ENCODE measurements at places on chromosomes 4 and X. TPM values are rescaled to one million over a fixed set of nuclear protein-coding genes. Genes with fewer than 3 reads are reported as not detected.

The SSX2B gene
- not detected for total RNA-seq

The HERC6 gene
- 17.2 TPM for total RNA-seq

The GUCY1B1 gene
- 4.3 TPM for total RNA-seq

DNA sequence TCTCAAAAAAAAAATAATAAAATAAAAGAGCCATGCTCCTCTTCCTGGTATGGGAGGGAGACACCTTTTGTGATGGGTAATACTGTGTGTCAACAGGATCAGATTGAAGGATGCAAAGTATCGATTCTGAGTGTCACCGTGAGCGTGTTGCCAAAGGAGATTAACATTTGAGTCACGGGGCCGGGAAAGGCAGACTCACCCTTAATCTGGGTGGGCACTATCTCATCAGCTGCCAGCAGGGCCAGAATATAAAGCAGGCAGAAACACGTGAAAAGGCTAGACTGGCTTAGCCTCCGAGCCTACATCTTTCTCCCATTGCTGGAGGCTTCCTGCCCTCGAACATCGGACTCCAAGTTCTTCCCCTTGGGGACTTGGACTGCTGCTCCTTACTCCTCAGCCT lies 95.4 kb downstream of the SHOX start:
- no peak overlapping the region for H3K27ac ChIP-seq
- H3K27me3 ChIP-seq: no peaks in the 10 kb centered on the region
- no peak overlapping the region for H3K4me3 ChIP-seq
- H3K4me1 ChIP-seq: no peaks in the 10 kb centered on the region

DNA sequence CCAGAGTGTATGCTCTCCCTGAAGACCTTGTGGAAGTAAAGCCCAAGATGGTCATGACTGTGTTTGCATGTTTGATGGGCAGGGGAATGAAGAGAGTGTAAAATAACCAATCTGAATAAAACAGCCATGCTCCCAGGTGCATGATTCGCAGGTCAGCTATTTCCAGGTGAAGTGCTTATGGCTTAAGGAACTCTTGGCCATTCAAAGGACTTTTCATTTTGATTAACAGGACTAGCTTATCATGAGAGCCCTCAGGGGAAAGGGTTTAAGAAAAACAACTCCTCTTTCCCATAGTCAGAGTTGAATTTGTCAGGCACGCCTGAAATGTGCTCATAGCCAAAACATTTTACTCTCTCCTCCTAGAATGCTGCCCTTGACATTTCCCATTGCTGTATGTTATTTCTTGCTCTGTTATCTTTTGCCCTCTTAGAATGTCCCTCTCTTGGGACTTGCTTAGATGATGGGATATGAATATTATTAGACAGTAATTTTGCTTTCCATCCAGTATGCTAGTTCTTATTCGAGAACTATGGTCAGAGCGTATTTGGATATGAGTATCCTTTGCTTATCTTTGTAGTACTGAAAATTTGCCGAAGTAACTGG lies 88.6 kb downstream of the PLS3 start:
- H3K36me3 ChIP-seq: no peaks in the 10 kb centered on the region
- no peaks in the 10 kb centered on the region for H3K27me3 ChIP-seq
- DNase-seq: no peak
- H3K4me1 ChIP-seq: no peaks in the 10 kb centered on the region
- no peak overlapping the region for H3K27ac ChIP-seq
- H3K4me3 ChIP-seq: no peak overlapping the region

DNA sequence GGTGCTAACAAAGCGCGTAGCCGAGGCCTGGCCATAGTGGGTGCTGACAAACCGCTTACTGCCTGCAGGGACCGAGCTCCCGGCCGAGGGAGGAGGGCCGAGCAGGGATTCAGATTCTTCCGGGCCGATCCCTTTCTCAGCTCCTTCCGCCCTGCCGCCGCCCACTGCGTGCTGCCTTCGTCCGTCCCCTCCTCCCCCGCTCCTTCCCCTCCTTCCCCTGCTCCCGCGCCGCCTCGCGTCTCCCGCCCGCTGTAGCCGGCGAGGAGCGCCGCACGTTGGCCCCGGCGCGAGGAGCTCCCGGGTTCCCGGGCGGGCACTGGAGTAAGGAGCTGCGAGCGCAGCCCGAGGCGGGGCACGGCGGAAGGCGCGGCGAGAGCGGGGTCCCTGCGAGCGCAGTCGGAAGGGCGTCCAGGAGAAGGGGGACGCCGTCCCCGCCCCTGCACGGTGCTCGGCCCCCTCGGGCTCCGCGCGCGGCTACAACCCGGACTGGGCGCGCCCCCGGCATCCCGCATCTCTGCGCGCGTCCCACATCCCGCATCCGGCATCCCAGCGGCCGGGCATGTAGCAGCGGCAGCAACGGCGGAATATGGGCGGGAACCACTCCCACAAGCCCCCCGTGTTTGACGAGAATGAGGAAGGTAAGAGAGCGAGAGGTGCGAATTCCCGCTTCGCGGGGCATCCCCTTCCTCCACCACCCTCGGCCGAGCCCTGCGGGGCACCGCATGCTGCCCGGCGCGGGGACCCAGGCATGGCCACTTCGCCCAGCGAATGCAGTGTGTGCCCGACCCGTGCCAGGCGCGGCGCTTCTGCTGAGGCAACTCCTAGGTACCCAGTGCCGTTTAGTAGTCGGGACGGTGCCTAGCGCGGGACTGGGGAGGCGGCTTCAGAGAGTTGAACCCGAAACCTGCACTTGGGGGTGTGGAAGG lies at the start of gene STK32B:
Gene STK32B, plus strand, starts transcription at position 203 of the 926 bp plus-strand sequence.
- DNase-seq: peak; percentile 52
- no peaks in the 10 kb centered on the region for H3K27me3 ChIP-seq
- no peaks in the 10 kb centered on the region for H3K36me3 ChIP-seq

DNA sequence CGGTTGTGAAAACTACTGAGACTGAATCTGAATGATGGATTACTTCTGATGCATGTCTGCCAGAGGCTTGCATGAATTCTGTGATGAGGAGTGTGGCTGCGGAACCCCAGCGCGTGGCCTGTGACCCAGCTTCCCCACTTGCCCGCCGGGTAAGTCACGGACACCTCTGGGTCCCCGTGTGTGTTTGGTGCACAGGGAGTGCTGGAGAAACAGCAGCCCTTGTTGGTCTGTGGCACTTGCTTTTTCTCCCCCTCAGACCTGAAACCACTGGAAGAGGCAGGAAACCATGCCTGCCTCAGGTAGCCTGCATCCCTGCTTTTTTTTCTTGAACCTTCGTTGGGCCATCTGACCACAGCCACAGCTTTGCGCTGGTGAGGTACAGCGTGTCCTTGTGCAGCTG lies 51.9 kb upstream of the TADA2B start:
- peaks cover 9% of the 10 kb centered on the region for H3K4me1 ChIP-seq
- H3K36me3 ChIP-seq: no peaks in the 10 kb centered on the region
- H3K27ac ChIP-seq: no peak overlapping the region

- no peaks in the 10 kb centered on the region for H3K4me1 ChIP-seq
- no peak overlapping the region for H3K4me3 ChIP-seq
- H3K27ac ChIP-seq: no peak overlapping the region
- H3K36me3 ChIP-seq: no peaks in the 10 kb centered on the region
- no peaks in the 10 kb centered on the region for H3K27me3 ChIP-seq
- no peak for DNase-seq
Observed at GRCh38 chr4:100288811-100289529, 98.7 kb upstream of the DDIT4L start.

DNA sequence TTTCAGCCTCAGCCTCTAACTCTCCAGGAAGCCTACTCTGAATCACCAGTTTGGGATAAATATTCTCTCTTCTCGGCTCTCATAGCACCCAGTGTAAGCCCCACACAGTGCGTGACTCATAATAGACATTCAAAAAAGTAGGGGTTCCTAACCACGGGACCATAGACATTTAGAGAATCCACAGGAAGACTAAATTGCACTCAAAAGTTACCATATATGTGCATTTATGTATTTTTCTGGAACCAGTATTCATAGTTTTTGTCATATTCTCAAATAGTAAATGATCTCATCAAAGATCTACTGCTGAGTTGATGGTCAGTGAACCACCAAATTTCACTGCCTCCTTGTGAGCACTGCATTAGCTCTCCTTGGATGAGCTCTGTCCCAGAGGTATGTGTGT lies 625.7 kb downstream of the SMARCA1 start:
- no peaks in the 10 kb centered on the region for H3K4me1 ChIP-seq
- H3K27me3 ChIP-seq: no peaks in the 10 kb centered on the region
- no peaks in the 10 kb centered on the region for H3K36me3 ChIP-seq
- H3K4me3 ChIP-seq: no peak overlapping the region
- no peak overlapping the region for H3K27ac ChIP-seq

GRCh38 chrX:97787849-97788248 lies 904.1 kb downstream of the RPA4 start:
- H3K27me3 ChIP-seq: no peaks in the 10 kb centered on the region
- H3K4me1 ChIP-seq: no peaks in the 10 kb centered on the region
- no peak for DNase-seq
- no peak overlapping the region for H3K27ac ChIP-seq

DNA sequence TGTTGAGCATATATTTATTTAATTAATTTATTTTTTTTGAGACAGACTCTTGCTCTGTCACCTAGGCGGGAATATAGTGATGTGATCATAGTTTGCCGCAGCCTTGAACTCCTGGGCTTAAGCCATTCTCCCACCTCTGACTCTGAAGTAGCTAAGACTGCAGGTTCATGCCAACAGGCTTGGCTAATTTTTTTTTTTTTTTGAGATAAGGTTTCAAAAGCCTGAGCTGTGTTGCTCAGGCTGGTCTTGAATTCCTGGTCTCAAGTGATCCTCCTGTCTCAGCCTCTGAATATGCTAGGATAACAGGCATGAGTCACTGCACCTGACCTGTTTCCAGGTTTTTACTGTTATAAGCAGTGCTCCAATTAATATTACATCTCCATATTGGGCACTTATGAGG lies 4.8 kb downstream of the ADD1 start:
- peaks cover under 1% of the 10 kb centered on the region for H3K36me3 ChIP-seq
- H3K27ac ChIP-seq: peak overlapping the region; percentile 24
- peaks cover 3% of the 10 kb centered on the region for H3K4me1 ChIP-seq
- no peak overlapping the region for H3K4me3 ChIP-seq
- no peak for DNase-seq

GRCh38 chr4:95293014-95293413 lies 255.8 kb downstream of the UNC5C start:
- H3K4me3 ChIP-seq: no peak overlapping the region
- no peaks in the 10 kb centered on the region for H3K27me3 ChIP-seq
- no peak overlapping the region for H3K27ac ChIP-seq
- no peaks in the 10 kb centered on the region for H3K4me1 ChIP-seq
- H3K36me3 ChIP-seq: no peaks in the 10 kb centered on the region
